OCI-LY7 (cell line): ENCODE measurements at places on chromosomes 11 and 22. TPM values are rescaled to one million over a fixed set of nuclear protein-coding genes. Genes with fewer than 3 reads are reported as not detected.

The TSGA10IP gene
- total RNA-seq, result not detected in 2 replicates

The USP47 gene
- total RNA-seq, result 39.4 and 42.2 TPM in 2 replicates

The KREMEN1 gene
- not detected in 2 replicates for total RNA-seq

The RNF215 gene
- 12.3 and 13.8 TPM in 2 replicates for total RNA-seq

The SYT7 gene
- not detected in 2 replicates for total RNA-seq

The TRIM51 gene
- total RNA-seq, result not detected in 2 replicates

The OR52E1 gene
- not detected in 2 replicates for total RNA-seq

The ALDH3B1 gene
- 0.53 and 0.65 TPM in 2 replicates for total RNA-seq

The RTCB gene
- 27.9 and 29.9 TPM in 2 replicates for total RNA-seq

The RASL10A gene
- total RNA-seq, result 23.3 and 23.7 TPM in 2 replicates

The LRRC10B gene
- total RNA-seq, result not detected in 2 replicates

The CECR2 gene
- total RNA-seq, result 0.53 and 0.63 TPM in 2 replicates

The HBB gene
- not detected in 2 replicates for total RNA-seq

The MFRP gene
- total RNA-seq, result not detected in 2 replicates

The APOBEC3C gene
- 74.0 and 82.6 TPM in 2 replicates for total RNA-seq
